ENCODE measurements at places on chromosomes 6 and 20.
A peak's percentile ranks its signal among the peaks of the same experiment; 100 is the strongest.

GRCh38 chr6:25280344-25281074 is 1.3 kb downstream of the CARMIL1 start:
- no peak for DNase-seq

DNA sequence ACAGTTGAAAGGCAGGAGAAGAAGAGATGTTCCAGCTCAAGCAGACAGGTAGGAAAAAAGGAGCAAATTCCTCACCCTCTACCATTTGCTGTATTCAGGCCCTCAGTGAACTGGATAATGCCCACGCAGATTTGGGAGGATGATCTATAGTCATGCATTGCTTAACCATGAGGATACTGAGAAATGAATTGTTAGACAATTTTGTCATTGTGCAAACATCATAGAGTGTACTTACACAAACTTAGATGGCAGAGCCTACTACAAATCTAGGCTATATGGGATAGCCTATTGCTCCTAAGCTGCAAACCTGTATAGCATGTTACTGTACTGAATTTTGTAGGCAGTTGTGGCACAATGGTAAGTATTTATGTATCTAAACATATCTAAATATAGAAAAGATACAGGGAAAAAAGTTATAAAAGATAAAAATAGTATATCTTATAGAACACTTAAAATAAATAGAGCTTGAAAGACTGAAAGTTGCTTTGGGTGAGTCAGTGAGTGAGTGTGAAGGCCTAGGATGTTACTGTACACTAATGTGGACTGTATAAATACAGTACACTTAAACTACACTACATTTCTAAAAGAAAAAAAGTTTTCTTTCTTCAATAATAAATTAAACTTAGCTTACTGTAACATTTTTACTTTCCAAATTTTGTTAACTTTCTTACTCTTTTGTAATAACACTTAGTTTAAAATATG is 672.3 kb downstream of the UTRN start:
- no peak for DNase-seq

- peak; percentile 4 for DNase-seq
Measured at GRCh38 chr6:5866547-5867051, 140.1 kb downstream of the NRN1 start.

DNA sequence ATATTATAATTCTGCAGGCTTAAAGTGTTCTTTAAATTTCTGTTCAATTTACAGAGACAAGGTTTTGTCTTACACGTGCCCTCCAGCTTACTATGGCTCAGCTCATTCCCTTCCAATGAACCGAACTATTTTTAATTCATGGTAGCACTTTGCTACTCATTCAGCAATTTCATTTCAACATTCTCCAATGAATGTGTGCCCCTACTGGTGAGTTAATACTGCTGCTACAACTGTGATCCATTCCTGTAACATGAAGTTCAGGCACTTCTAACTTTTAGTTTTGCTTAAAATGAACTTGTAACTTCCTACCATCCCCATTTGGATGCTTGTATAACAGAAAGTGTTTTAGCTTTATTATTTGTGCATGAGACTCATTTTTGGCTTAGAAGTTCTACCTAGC is 99.7 kb downstream of the F13A1 start:
- DNase-seq, result no peak

DNA sequence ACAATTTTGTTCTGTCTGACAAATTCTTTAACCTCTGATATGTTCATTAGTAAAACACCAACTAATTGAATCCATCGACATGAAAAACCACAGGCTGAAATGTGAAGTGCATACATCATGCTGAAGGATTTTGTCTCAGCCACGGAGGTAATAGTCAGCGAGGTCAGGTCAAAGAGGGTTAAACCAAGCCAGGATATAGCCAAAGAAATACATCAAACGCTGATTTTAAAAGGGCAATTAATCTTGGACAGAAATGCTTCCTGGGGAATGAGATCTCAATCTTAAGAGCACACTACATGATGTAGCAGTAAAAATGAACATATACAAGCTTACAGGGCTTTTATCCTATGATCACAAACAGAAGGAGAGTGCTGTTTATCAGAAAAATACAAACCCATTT is 106.7 kb downstream of the PRDM1 start:
- DNase-seq, result peak; percentile 37

GRCh38 chr6:1285556-1285955 is 26.3 kb upstream of the FOXQ1 start:
- DNase-seq, result no peak

GRCh38 chr6:160161647-160161986 is 40.0 kb downstream of the SLC22A1 start:
- no peak for DNase-seq

DNA sequence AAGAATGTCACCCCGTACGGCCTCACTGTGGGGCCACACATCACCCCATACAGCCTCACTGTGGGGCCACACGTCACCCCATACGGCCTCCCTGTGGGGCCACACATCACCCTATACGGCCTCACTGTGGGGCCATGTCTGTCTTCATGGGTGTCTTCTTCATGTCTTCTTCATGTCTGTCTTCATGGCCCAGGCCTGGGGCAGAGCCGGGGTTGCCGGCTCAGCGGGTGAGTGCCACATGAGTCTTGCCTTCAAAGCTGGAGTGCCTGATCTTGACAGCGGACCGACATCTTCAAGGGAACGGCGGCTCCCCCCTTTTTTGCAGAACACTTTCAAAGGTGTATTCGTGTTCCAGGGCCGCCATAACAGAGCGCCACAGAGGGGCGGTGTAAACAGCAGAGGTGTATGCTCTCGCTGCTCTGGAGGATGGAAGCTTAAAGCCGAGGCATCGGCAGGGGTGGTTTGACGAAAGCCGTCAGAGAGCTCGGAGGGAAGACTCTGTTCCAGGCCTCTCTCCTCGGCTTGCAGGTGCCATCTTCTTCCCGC is 365.0 kb downstream of the TAF4 start:
- no peak for DNase-seq

DNA sequence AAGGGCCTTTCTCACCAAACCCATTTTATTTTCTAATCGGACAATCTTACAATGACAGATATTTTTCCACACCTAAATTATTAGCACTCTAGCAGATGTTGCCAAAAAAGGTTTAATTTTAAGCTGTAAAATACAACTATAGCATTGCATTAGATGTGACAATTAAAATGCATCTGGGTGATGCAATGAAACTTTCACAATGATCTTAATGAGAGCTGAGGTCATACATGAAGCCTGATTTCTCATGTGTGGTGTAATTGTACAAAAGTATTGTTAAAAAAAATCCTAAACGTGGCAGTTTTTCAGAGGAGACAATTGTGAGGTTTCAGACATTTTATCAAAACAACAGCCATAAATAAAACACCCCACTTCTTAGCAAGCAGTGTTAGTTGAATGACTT is 606.0 kb downstream of the HDGFL1 start:
- no peak for DNase-seq

GRCh38 chr20:23227274-23227673 is 123.3 kb upstream of the NXT1 start:
- no peak for DNase-seq

DNA sequence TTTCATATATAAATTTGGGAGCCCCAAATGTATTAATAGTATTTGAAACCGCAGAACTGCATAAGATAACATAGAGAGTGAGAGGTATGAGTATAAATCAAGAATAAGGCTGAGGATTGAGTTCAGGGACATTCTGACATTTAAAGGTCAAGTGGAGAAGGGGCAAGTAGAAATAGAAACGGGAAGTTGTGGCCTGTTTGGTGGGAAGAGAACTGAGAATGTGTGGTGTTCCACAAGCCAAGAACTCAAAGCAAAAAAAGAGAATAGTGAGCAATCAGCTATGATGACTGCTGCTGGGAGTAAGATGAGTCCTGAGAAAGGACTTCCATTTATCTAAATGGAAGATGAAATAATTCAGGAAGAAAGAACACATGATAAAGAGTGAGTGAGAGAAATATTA is 418.4 kb downstream of the CD109 start:
- no peak for DNase-seq

DNA sequence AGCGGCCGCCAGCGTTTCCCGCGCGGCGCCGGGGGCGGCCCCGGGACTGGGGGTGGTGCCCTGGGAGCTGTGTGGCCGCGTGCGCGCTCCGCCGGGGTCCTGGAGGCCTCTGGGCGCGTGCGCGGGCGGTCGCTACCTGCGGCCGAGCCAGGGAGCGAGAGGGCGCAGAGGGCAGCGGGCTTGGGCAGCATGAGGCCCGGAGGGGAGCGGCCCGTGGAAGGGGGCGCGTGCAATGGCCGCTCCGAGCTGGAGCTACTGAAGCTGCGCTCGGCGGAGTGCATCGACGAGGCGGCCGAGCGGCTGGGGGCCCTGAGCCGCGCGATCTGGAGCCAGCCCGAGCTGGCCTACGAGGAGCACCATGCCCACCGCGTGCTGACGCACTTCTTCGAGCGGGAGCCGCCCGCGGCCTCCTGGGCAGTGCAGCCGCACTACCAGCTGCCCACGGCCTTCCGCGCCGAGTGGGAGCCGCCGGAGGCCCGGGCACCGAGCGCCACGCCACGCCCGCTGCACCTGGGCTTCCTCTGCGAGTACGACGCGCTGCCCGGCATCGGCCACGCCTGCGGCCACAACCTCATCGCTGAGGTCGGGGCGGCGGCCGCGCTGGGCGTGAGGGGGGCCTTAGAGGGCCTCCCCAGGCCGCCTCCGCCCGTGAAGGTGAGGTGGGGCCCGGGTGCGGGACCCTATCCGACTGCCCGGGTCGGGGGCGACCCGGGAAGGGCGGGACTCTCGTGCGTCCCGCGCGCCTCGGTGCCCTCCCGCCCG is at the start of gene PM20D2:
Gene PM20D2 (plus strand): TSS at position 100 of the 762 bp plus-strand sequence. CDS start 90 bp downstream, at position 190.
- DNase-seq, result no peak

DNA sequence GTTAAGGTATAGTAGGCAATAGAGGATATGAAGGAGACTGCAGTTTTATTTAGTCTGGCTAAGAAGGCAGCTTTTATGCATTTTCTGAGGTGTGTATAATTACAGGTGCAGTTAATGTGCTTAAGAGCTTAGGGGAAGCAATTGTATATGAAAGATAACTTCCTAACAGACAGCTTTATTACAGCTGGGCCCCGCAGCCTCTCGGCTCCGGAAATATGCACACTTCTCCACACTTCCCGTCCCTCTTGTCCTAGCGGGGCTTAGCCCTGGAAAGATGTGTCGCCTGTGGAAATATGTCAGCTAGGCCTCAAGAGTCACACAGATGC is 178.4 kb upstream of the ARID1B start:
- no peak for DNase-seq

GRCh38 chr6:102114402-102114801 is 720.9 kb downstream of the GRIK2 start:
- no peak for DNase-seq
